Activated T-helper 1 cell treated with anti-CD3 and anti-CD28 coated beads, Interleukin-12 subunit alpha, Interleukin-12 subunit beta, Interleukin-2, Interleukin-4 antibody, amounts not matched to agents 30 ng/mL and 10 ng/mL and 1 ng/mL, durations not matched to agents 14 hours and 24 hours and 36 hours (primary cell): ENCODE measurements at places on chromosomes 4 and X. TPM values are rescaled to one million over a fixed set of nuclear protein-coding genes. Genes with fewer than 3 reads are reported as not detected.

- DNase-seq = no peak
Observed at GRCh38 chr4:118756958-118757357, 71.8 kb downstream of the METTL14 start.

DNA sequence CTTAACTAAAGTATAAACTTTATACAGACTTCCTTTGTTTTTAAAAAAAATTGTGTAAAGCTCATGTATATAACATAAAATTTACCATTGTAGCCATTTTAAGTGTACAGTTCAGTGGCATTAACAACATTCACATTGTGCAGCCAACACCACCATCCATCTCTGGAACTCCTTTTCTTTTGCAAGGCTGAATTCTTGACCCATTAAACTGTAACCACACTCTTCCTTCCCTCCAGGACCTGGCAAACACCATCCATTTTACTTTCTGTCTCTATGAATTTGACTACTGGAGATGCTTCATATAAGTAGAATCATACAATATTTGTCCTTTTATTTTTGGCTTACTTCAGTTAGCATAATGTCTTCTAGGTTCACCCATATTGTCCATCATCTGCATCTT lies 104.7 kb downstream of the RASL11B start:
- no peak for DNase-seq

DNA sequence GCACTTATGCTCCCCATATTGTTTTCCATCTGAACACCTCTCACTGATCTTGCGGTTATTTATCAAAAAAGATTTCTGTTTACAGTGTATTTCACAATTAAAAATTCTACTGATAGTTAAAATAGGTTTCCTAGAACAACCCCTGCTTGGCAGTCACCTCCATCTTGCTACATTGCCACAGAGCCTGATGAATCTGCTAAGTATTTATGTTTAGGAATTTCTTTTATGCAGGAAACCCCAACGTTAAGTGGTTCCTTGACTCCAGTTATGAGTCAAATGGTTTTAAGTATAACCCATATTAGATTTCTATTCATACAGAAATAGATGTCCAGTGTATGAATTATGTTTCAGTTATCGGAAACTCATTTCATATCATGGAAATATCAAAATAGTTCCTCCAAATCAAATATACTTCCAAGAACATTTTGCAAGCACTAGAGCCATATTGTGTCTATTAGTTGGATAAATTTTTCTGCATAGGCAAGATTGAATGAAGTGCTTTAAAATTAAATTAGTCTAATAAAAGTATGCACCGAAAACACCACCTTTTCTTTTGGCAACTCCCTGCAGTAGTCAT lies 20.6 kb downstream of the GALNT7 start:
- no peak for DNase-seq

DNA sequence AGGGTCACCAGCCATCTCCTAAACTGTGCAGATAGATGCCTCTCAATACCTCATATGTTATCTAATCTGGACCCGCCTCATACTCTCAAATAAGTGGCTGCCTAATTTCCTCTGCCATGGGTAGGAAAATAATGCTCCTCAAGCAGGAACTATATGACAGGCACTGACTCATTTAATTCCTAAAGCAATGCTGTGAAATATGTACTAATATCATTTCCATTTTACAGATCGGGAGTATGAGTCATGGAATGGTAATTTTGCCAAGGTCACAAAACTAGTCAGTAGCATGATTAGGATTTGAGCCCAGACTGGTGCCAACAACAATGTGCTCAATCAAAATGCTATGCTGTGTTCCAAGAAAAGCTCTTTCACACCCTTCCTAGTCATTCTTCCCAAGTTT lies 3.0 kb upstream of the NXT2 start:
- no peak for DNase-seq

GRCh38 chrX:19609541-19609940 lies 94.2 kb upstream of the MAP3K15 start:
- DNase-seq = no peak

DNA sequence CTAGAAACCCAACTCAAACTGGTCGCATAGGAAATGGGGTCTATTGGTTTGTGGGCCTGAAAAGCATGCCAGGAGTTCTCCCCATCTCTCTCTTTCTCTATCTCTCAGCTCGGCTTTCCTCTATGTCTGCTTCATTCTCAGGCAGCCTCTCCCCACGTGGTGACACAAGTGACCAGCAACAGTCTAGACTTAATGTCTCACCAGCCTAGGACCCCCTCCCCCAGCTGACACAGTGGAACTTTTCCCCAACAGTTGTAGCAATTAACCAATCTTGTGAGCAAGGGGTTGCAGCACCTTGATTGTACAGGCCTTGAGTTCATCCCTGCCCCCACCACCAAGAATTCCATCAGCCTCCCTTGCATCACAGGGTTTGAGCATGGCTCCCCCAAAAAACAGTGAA lies 159.8 kb upstream of the KIT start:
- no peak for DNase-seq

- no peak for DNase-seq
Observed at GRCh38 chr4:183078634-183079033, 20.4 kb upstream of the WWC2 start.

- no peak for DNase-seq
Observed at GRCh38 chrX:39581411-39581810, 516.3 kb downstream of the BCOR start.

DNA sequence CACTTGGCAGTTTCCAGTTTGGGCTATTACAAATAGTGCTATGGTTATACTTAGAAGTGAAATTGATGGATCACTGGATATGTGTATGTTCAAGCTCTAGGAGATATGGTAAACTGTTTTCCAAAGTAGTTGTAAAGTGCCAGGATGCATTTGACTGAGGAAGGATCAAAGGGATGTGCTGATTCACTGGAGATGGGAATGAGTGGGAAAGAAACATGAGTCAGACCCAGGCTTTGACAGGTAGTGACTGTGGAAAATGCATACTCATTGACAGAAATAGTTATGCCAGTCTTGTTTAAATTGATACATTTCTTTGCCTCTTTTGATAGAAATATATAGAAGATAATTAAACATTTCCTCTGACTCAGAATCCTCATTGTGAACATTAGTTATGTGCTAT lies 77.9 kb downstream of the CEP135 start:
- DNase-seq = no peak

- DNase-seq = no peak
Observed at GRCh38 chr4:93645120-93645519, 183.4 kb upstream of the ATOH1 start.

GRCh38 chr4:67687636-67688035 lies 13.3 kb downstream of the UBA6 start:
- DNase-seq = no peak

GRCh38 chr4:41192136-41192535 lies 22.2 kb downstream of the APBB2 start:
- no peak for DNase-seq

DNA sequence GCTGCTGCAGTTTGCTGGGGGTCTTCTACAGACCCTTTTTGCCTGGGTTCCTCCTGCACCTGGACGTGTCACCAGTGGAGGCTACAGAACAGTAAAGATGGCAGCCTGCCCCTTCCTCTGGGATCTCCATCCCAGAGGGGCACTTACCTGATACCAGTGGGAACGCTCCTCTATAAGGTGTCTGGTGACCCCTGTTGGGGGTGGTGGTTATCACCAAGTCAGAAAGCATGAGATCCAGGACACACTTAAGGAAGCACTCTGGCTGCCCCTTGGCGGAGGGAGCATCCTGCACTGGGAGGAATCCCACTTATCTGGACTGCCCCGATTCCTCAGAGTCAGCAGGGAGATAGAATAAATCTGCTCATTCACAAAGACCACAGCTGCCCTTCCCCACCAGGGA lies 218.9 kb upstream of the GALNTL6 start:
- DNase-seq = no peak

- DNase-seq = no peak
Observed at GRCh38 chrX:119698845-119699244, 5.9 kb upstream of the SEPTIN6 start.

DNA sequence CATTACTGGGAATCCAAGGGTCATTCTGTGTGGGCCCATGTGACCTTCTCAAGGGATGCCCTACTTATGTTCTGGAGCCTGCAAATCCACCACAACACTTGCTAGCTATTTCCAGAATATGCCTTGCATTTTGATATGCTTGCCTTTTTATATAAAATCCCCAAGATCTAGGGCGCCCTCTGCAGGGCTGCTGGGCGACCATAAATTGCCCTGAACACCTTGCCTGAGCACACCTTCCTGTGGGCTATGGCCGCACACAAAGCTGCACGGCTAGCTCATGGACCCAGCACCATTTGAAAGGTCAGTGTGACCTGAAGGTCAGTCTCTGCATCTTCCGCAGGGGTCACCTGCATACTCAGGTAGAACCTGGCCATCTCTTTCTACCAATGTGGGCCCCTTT lies 311.7 kb downstream of the NLGN4X start:
- DNase-seq = no peak

DNA sequence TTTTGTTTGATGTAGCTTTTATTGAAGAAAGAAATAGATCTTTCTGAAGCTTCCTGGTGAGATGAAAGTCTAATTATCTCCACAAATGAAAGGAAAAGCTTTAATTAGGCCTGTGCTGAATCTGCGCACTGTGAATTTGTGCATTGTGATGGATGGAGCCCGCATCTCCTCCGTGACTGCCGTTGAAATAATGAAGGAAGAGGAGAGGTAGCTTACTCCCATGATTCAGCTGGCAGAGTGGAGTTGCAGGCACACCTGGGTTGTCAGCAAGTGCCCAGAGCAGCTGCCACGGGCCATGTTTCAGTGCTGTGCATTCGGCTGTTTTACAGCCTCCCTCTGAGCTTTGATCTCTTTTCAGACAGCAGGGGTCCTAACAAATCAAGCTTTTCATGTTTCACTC lies 735.3 kb upstream of the TENM3 start:
- no peak for DNase-seq

DNA sequence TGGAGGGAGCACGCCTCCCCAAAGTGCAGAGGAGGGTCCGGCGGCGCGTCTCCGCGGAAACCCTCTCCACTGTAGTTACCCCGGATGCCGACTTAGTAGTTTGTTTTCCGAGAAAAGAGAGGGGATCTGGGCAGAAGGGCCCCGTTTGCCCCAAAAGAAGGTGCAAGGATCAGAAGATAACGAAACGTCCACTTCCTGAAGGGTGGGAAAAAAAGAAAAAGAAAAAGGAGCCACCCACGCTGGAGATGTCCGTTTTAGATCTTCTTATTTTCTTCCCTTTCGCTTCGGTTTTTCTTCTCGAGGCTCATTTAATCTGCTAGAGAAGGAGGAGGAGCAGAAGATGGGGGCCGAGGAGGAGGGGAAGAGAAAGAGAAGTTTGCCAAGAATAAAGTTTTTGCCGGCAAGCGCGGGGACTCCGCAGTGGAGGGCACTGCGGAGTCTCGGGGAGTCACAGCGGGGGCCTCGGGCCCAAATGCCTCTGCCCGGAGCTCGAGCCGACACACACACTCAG lies 517 bp downstream of the LEF1 start:
- no peak for DNase-seq

GRCh38 chr4:16582526-16582925 lies 315.9 kb downstream of the LDB2 start:
- no peak for DNase-seq

DNA sequence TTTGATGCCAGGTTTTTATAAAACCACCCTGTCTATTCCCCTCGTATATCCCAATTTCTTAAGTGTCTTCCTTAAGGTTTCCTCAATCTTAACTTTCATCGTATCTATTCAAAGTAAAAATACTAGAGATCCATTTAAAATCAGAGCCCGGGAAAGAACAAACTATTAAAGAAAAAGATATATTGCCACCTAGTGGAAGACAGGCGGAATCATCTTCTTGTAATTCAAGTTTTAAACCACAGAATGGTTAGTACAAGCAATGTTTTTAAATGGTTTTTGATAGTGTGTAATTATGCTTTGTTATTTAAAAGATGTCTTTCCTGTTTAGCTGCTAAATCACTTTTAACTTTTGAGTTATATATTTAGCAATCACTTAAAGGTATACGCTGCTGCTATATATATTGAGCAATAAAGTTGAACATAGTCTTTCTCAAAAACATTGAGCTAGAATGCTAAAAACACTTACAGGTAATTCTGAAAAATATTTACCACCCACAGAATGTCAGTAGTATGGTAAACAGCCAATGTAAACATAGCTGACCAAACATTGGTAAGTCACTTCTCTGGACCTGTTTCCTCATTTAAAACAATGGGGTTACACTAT lies 18.2 kb downstream of the PRDM8 start:
- DNase-seq = no peak

DNA sequence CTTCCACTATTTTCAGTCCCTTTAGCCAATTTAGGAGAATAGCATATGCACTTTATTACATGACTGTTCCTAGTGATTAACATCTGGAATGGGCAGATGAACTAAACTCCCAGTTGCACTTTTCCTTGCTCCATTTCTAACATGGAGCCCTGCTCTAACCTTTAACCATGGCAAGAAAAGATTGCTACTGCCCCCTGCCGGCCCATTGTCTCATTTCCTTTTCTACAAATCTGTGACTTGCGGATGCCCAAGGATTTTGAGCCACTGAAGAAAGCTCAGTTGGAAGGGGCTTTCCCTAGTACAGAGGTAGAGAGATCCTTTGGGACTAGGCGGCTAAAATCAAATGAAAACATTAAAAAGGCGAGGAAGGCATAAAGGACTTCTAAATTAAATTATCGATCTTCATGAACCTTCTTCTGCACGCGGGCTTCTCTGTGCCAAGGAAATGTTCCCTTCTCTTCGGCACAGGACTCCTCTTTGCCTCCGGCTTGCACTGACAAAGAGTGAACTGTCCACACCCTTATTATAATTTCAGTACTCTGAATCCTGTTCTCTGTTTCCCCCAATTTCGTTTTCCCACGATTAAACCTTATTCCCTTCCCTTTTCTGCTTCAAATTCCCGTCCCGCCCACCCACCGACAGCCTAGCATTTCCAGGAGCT lies 577 bp upstream of the GLRA2 start:
- DNase-seq = peak; percentile 14

GRCh38 chrX:116111934-116112595 lies 58.5 kb upstream of the AGTR2 start:
- DNase-seq = no peak

Gene PLP2
- 72.9 and 73.2 TPM in 2 replicates for total RNA-seq

Gene KLHL5
- total RNA-seq = 45.0 and 46.3 TPM in 2 replicates

Gene DKK2
- total RNA-seq = not detected in 2 replicates

Gene BMX
- total RNA-seq = not detected in 2 replicates

Gene CENPVL2
- not detected in 2 replicates for total RNA-seq

Gene PCSK1N
- total RNA-seq = 0.36 and 0.42 TPM in 2 replicates

Gene CT47B1
- total RNA-seq = not detected in 2 replicates

Gene GPC3
- total RNA-seq = 0.24 and 0.39 TPM in 2 replicates

Gene KCNE5
- 0.52 and 0.81 TPM in 2 replicates for total RNA-seq

Gene TCEAL4
- total RNA-seq = 3.2 and 4.1 TPM in 2 replicates

Gene CXCL8
- total RNA-seq = 10.7 and 13.4 TPM in 2 replicates

Gene TFE3
- total RNA-seq = 34.4 and 37.0 TPM in 2 replicates

Gene HGFAC
- not detected in 2 replicates for total RNA-seq

Gene RAB9B
- 0.18 and 0.37 TPM in 2 replicates for total RNA-seq

Gene PF4V1
- not detected in 2 replicates for total RNA-seq
